ENCODE measurements at places on chromosomes 11 and 22.

DNA sequence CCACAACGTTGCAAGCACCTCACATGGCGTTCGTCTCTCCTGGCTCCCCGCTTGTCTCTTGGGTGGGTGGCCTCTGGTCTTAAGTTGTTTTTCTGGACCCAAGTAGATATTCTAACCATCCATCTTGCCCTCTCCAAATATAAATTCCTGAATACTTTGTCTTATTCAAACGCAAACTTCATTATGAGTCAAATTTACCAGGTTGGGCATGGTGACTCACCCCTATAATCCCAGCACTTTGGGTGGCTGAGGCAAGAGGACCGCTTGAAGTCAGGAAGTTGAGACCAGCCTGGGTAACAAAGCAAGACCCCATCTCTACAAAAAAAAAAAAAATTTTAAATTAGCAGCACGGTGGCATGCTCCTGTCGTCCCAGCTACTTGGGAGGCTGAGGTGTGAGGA lies 5.1 kb upstream of the IGSF9B start:
- DNase-seq: no peak

GRCh38 chr11:92495107-92495793 lies 270.6 kb downstream of the FAT3 start:
- DNase-seq: no peak

GRCh38 chr11:64067230-64067993 lies 31.7 kb downstream of the FLRT1 start:
- DNase-seq: no peak

- DNase-seq: no peak
Measured at GRCh38 chr11:110093407-110094297, 460 bp downstream of the ZC3H12C start.

DNA sequence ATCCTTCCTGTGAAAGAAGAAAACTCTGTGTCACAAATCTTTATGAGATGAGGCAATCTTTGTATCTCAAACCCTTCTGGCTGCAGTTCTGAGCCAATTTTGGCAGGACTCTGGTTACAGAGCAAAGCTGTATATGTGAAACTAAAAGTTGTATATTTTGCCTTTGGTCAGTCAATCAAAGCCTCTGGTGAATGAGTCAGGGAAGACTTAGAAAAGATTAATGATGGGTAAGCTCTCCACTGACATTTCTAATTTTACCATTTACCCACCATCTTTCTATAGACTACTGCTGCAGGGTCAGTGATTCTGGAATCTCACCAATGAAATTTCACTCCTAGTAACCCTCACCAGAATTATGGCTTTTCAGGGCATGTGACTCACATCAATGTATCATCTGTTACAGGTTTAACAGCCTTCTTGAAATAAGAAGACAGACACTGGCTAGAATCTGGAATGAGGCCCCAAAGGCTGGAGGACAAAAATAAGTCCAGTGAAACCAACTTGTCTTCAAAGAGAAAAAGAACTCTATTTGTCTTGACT lies 43.3 kb downstream of the USP35 start:
- no peak for DNase-seq

GRCh38 chr11:11963842-11964773 lies 44.3 kb downstream of the DKK3 start:
- DNase-seq: no peak

- DNase-seq: no peak
Measured at GRCh38 chr22:44881624-44882023, 128.2 kb downstream of the PHF21B start.

GRCh38 chr11:46874586-46874985 lies 28.5 kb upstream of the CKAP5 start:
- DNase-seq: no peak

- no peak for DNase-seq
Measured at GRCh38 chr22:34414467-34415440, 494.5 kb upstream of the LARGE1 start.

DNA sequence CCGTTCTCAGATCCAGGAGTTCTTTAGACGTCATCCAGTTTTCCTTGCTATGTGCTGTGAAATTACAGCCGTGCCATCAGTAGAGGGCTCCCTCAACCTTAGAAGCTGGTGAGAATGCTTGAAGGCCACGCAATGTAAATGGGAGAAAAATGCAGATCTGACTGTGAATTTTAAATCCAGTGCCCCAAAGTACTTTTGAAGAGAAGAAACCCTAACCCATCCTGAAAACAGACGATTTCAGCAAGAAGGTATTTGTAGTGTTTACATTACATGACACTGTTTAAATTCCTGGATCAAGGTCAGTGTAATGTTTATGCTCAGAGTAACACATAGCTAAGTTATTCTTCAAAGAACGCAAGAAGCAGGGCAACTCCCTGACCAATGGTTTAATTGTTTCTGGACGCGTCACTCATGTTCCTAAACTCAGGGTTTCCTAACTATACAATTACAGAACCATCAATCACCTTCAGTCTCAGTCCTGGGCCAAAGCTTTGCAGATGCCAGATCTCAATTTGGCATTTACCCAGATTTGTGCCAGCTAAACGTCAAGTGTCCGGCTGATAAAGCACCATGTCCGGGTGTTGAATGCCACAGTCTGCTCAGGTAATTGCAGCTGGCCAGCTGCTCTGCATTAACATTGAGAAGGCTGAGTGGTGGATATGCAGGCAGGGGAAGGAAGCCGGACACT lies 38.2 kb downstream of the ADAMTS8 start:
- no peak for DNase-seq

DNA sequence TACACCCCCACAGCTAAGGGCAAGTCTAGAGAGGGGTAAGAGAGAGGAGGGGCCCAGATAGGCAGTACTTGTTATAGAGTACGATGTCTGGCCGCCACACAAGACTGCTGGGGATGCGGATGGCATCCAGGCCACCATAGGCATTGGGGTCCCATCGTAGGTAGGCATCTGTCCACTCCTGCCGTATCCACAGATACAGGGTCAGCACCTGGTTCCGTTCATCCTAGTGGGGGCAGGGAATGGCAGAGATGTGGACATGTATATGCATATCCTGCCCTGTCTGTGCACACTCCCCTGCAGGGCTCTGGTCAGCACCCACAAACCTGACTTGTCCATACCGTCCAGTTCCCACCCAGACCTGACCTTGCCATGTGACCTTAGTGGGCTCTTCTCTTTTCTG lies 2.1 kb downstream of the CHRNA10 start:
- DNase-seq: no peak

DNA sequence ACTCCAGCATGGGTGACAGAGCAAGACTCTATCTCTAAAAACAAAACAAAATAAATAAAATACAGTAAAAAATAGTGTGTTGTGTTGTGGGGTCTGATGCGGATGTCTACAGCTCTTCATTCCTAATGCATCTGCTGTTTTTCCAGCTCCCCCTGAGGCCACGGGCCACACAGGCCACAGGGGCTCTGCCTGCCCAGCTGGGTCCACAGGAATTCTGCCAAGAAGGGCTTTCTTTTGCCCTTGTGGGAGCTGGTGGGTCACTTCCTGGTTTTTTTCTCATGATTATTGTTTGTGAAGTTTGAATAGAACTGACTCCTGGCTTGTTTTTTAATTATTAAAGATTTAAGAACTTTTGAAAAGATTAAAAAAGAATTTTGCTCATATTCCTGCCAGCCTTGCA lies 67.4 kb upstream of the CLDN5 start:
- no peak for DNase-seq

DNA sequence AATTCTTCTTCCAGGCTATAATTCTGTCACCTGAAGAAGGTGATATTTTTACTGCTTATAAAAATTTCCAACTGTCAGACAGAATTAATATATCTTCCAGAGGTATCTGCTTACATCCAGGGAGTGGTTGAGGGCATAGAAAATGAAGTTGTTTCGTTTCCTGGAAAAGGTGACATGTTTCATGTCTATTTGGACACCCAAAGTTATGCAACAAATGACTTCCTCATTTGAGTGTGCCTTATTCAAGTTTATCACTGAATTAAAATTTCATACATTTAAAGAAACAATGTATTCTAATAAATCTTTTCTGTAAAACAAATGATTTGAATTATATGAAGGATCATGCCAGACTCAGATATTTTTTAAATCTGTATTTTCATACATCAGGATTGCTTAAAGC lies 8.5 kb upstream of the GRAMD1B start:
- DNase-seq: no peak
